Stimulated activated CD8-positive, alpha-beta memory T cell treated with anti-CD3 and anti-CD28 coated beads, Interleukin-12 subunit alpha, Interleukin-12 subunit beta, amount 100 ng/mL, for 1 hour (primary cell): ENCODE measurements at places on chromosomes 2 and 18.

DNA sequence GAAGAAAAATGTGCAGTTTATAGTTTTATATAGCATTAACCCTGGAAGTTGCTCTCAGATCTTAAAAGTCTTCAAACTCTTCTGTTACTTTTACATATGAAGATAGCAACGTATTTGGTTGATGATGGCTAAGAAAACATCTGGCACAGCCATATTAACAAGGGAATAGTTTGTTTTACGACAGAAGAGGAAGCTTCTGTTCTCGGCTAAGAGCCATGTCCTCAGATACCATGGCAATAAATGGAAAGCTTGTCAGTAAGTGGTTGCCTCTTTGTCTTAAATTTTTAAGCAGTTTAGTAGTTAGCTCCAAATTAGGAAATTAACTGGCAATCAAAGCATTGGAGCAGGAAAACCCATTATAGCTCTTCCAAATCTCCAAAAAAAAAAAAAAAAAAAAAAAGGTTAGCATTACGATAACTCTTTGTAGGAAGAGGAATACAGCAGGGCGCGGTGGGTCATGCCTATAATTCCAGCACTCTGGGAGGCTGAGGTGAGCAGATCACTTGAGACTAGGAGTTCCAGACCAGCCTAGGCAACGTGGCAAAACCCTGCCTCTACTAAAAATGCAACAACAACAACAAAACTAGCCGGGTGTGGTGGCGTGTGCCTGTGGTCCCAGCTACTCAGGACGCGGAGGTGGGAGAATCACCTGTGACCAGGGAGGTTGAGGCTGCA lies 4.5 kb upstream of the STON1 start:
- DNase-seq: no peak

DNA sequence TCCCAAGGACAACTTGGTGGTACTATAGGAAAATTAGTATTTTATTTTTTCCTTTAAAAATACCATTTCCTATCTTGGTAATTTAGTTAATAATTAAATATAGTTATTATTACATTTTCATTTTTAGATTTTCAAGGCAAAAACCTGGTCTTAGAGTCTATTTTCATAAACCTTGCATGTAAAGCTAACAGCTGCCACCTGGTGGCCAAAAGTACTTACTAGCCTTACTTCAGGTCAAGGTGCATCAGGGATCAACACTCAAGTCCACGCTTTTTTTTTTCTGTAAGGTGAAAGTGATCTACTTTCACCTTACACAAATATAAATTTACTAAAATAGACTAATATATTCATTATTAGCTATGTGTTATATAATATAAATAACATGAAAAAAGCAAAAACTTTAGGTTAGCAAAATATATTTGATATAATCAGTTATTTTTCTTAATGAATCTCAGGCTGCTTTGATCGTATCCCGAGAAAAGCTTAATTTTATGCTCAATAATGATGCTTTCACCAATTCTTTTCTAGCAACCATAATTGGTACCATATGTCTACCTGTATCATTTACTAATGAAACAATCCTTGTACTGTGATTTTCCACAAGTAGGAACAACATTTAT lies 62.5 kb downstream of the RELCH start:
- DNase-seq: peak; percentile 63

GRCh38 chr2:239666855-239667376 lies 266.1 kb upstream of the HDAC4 start:
- DNase-seq: no peak

- DNase-seq: no peak
These were observed 172.4 kb upstream of the HS6ST1 start for GRCh38 chr2:128490881-128491691.

DNA sequence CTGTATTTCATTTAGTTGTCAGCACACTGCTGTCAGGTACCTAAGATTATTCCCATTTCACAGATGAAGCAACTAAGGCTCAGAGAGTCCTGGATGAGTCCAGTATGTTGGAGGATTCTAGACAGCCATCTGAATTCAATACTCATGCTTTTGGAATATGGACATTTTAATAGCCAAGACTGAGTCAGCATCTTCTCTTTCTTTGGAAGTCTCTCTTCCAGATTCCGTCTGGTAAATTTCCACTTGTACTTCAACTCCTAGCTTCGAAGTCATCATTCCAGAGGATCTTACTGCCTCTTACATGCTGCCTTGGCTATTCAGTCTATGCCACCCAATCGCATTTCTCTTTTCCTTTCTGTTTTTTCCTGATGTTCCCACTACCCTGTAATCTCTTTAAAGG lies 40.6 kb downstream of the INSIG2 start:
- DNase-seq: no peak

DNA sequence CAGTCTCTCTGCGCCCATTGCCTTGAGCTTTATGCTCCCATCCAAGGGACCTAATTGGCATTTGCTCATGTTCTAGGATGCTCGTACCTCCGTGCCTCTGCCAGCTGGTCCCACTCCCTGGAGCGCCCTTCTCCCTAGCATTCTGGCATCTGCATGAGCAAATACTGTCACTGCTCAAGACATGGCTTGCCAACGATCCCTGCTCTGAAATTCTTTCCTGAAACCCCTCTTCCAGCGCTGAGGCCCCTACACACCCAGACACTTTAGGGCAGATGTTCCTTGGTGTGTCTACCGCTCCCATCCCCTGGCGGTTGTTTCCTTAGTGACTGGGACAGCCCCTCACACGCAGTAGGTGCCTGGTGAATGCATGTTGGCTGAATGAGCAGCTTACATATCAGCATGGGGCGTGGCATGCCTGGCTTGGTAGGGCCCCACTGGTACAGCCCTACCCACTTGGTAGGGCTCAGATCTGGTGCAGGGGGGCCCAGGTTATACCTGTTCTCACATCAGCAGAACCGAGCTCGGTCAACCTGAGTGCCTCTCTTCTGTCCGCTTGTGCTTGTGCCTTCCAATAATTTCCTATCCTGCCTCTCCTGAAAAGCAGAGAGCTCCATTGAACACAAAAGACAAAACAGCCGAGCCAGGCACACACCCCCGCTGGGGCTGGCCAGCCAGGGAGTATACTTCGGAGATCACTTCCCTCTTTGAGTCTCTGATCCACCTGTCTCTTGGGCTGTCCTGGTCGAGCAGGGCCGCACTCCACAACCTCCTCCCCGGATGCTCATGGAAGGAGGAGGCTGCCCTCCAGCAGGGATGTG lies 59.2 kb downstream of the INHBB start:
- no peak for DNase-seq

DNA sequence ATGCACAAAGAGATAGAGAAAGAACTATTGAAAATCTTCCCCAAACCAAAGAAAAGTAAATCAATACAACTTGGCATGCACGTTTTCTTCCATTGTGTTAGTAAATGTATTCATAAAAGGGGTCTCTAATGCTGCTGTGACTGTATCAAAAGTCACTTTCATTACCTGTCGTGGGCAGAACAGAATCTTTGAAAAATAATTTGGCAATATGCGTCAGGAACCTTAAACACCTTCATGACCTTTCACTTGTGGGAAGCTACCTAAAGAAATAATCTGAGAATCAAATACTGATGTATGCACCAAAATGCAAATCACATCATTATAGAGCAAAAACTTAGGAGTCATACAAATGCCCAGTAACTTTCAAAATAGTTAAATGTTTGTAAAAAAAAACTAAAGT lies 105.3 kb downstream of the ARL4C start:
- no peak for DNase-seq

- no peak for DNase-seq
These were observed 207.7 kb upstream of the FANCL start for GRCh38 chr2:58448845-58449244.

GRCh38 chr2:127149384-127149783 lies 42.4 kb upstream of the BIN1 start:
- DNase-seq: no peak

DNA sequence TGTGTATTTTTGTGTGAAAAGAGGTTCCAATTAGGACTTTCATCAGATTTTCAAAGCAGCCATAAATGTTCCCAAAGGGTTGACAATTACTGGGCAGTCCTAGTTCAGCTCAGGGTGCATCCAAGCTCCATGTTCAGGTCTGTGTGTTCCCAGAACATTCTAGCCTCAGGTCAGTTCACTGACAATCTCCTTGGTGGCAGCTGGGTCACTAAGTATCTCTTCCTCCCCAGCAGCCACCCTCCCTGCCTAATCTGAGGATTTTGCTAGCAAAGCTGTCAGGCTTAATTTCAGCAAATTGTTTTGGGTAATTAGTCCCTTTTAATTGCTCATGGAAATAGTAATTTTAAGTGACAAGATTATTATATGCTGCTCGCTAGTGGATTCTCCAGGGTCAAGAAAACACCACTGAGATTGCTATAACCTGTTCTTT lies 29.8 kb downstream of the UPP2 start:
- no peak for DNase-seq

GRCh38 chr2:49189512-49190225 lies 35.4 kb upstream of the FSHR start:
- DNase-seq: no peak

GRCh38 chr2:26052740-26053139 lies 18.9 kb downstream of the RAB10 start:
- DNase-seq: no peak

DNA sequence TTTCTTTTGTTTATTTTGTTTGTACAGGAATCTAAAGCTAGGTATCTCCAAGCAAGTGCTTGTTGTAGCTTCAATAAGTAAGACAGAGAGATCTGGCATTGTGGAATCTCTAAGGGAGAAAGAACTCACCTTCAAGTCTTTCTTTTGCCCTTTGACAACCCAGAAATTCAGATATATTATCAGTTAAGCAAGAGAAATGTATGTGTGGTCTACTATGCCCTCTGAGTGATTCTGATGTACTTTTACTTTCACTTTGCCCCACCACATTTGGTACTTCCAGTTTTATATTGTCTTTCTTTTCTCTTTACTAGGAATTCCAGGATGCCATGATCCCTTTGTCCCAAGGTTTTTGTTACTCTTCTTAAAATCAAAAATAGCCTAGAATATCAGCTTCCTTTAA lies 259.6 kb upstream of the PIK3C3 start:
- DNase-seq: no peak

- DNase-seq: no peak
These were observed 33.1 kb downstream of the GLS start for GRCh38 chr2:190913725-190914124.

GRCh38 chr2:9410108-9410507 lies 13.2 kb downstream of the ITGB1BP1 start:
- no peak for DNase-seq

GRCh38 chr18:8654503-8655451 lies 45.5 kb downstream of the RAB12 start:
- DNase-seq: no peak

- no peak for DNase-seq
These were observed 2010.0 kb upstream of the PIK3C3 start for GRCh38 chr18:39945076-39945475.

GRCh38 chr2:69034122-69034521 lies 21.1 kb downstream of the ANTXR1 start:
- DNase-seq: no peak
